ENCODE measurements at places on chromosomes 2 and 18.
A peak's percentile ranks its signal among the peaks of the same experiment; 100 is the strongest.

DNA sequence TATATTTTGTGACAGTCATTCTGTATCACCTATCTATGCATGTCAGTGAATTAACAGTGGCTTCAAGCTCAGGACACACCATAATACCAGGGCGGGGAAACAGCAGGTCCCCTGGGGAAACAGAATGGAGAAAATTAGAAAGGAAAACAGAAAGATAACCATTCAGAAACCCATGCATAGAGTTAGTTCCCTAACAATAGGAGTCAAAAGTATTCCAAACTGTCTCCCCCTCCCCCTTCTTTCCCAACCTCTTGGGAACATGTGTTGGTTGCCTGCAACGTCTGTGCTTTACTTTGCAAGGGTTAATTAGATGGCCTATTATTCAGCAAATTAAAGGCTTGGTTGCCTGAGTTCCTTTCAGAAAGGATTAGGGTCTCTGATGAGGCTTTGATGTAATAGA lies 176.4 kb downstream of the MYO3B start:
- DNase-seq, result no peak

DNA sequence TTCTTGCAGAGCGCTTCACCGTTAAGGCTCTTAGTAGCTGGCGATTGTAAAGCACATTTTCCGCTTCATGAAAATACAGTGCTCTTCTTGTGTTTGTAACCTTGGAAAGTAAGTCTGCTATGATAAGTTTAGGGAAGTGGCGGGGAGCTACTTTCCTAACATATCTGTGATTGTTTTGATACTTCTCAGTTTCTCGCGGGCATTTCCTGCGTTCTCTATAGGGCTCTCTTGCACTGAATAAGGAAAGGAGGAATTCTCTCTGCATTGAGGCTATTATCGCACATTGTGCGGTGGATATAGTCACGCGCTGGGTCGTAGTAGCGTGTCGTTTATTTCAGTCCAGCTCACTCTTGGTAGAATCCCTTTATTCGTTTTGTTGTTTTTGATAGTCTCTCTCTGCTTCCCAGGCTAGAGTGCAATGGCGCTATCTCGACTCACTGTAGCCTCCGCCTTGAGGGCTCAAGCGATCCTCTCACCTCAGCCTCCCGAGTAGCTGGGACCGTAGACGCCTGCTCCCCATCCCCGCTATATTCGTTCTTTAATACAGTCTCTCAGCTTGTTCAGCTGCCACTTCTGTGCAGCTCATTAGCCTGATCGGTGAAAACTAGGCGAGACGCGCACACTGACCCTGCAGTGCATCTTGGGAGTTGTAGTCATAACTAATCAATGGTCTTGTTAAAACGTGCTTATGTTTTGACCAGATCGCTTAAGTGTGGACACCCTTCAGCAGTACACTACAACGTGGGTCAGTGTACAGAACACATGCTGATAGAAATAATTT lies 1.0 kb upstream of the PPP4R3B start:
- DNase-seq, result peak; percentile 76

DNA sequence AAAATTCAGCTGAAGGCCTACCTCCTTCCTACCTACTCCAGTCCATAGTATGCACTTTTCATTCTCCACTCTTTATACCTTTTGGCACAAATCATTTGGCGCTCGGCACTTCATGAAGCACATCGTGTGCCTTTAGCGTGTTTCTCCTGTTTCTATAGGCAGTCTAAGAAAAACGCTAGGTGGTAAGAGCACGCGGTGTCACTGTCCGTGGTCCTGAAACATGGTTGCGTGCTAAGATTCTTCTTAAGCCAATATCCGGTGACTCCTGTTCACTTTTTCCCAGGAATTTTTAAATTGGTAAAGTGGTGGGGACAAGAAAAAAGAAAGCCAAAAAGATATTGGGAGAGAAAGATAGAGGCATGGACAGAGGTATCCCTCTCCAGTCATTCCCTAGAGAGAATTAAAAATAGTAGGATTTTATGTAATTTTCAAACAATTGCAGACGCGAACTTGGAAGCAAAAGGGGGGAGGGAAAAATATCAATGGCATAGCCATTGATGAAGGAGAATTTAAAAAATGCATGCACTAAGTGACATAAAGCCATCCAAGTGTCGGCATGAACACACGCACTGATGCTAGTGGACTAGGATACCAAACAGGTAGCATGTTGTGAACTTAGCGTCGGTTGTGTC lies 1.4 kb upstream of the CTNNA2 start:
- peak; percentile 65 for DNase-seq

GRCh38 chr2:28544922-28545589 lies 49.2 kb downstream of the PLB1 start:
- no peak for DNase-seq

- no peak for DNase-seq
Measured at GRCh38 chr2:6077585-6077984, 385.4 kb downstream of the SOX11 start.

DNA sequence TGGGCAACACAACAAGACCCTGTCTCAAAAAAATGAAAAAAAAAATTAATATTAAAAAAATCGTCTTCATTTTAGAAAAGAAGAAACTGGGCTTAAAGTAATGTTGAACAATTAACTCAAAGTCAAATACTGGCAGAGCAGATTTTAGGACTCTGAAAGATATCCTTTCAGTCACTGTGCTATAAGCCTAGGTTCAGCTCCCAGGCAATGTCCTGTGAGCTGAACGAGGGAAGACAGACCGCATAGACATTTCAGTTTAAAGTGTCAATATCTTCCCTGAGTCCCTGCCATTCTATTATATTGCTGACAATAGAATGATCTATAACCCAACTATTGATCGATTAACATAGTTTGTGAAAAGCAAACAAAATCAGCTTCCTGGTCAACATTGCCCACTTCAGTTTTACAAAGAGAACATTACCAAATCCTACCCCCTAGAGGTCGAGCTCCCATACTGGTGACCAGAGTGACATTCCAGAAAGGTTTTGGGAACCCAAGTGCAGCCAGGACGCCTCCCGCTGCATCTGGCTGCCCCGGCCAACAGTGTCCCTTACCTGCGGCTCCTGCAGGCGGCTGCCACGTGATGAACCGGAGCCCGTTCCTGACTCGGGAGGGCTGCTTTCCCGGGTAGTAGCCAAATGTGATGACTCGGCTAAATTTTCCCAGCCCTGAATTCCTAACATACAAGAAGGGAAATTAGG lies 639 bp downstream of the MRO start:
- peak; percentile 43 for DNase-seq

DNA sequence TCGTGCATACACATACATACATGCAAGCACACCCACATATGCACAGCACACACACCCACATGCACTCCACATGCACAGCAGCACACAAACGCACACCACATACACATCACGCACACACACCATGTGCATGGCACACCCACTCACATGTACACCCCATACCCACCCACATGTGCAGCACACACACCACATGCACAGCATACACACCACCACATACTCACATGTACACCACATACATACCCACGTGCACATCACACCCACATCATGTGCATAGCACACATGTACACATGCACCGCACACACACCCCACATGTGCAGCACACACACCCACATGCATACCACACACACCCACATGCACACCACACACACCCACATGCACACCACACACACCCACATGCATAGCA lies 132.0 kb upstream of the RGPD4 start:
- DNase-seq, result no peak

GRCh38 chr2:162258686-162259085 lies 15.4 kb upstream of the FAP start:
- no peak for DNase-seq

DNA sequence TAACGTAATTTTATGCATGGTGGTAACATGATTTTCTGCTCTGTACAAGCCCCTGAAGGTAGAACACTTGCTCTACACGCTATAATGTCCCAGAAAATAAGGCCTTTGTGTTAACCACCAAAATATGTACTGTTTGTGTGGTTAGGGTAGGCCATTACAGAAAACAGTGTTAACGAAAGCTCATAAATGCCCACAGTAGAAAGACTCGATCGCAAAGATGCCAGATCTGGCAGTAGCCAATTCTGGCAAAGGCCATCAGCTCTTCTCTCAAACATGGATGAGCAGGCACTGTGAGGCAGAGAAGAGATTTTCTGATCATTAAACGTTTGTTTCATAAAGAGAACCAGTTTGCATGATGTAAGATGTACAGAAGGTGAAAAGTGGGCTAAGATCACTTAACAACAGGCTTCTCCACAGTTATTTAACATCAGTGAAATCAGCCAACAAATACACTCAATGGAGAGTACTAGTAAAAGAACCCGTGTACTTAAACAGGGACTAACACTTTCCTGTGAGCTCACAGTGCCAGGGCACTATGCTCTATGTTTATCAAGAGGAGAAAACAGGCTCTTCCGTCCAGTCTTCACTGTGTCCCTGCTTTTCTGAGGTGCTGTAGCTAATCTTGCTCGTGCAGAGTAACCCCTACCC lies 80.3 kb downstream of the SPRED2 start:
- no peak for DNase-seq

DNA sequence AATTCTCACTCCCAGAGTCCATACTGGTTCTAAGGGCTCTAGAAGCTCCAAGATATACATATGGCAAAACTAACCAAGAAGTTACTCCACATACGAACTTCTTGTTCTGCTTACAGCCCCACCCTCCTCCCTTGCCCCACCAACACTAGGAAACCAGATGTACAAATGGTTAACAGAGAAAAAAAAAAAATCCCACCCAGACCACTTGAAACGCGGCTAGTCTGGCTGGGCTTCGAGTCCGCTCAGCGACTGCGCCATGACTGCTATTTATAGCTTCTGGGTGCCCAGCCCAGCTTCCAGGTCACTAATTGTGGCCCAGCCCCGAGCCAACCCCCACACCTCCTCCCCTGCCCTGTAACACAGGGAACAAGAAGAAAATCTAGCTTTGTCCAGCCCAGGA lies 47.0 kb upstream of the IHH start:
- no peak for DNase-seq

DNA sequence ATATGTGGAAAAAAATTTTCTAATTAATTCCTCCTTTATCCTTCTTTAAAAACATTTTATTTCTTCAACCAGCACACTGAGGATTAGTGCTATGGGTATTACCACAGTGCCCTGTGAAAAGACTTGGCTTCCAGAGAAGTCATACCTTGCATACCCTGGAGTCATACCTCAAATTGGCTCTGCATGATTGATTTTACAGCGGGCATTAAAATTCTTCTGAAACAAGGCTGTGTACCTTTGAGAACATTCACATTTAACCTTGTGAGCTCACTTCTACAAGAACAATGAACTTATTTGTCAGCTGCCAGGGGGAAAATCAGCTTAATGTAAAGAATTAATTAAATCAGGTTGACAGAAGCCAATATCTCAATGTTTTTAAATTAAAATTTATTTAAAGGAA lies 44.6 kb downstream of the SLC35F5 start:
- no peak for DNase-seq

GRCh38 chr18:21763846-21764646 lies 23.5 kb downstream of the MIB1 start:
- no peak for DNase-seq

DNA sequence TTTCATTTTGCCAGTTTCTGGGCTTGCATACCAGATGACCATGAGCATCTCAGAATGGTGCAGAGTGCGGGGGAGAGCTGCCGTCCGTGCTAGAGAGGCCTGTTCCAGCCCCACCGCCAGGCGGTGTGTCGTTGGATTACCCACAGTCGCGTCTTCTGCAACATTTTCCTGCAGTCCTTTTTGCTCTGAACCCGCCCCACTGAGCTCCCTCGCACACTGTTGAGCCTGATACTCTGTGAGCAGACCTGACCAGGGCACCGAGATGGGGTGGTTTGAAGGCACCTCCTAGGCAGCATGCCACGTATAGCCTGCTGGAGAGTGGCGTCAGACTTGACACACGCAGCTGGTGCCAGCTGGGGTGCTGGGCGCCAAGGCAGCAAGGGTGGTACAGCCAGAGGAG lies 18.1 kb downstream of the PPP1R7 start:
- no peak for DNase-seq

GRCh38 chr2:31176742-31177141 lies 38.5 kb upstream of the GALNT14 start:
- no peak for DNase-seq

GRCh38 chr18:56678836-56679565 lies 27.8 kb downstream of the WDR7 start:
- no peak for DNase-seq

DNA sequence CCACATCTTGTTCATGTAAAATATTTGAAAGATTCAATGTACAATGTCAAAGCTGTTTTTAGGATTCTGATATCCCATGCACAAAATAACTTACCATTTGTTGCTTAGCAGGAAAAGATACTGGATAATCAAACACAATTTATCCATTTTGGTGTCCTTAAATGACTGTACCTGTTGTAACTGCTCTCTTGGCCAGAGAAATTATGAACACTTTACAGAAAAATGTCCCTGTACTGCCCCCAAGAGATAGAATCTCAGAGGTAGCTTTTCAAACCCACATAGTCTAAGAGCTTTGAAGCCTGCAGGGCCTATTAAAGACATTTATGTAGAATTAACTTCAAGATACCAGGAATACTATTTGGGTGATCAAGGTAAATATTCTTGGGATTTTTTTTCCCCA lies 12.2 kb upstream of the ME2 start:
- DNase-seq, result no peak

DNA sequence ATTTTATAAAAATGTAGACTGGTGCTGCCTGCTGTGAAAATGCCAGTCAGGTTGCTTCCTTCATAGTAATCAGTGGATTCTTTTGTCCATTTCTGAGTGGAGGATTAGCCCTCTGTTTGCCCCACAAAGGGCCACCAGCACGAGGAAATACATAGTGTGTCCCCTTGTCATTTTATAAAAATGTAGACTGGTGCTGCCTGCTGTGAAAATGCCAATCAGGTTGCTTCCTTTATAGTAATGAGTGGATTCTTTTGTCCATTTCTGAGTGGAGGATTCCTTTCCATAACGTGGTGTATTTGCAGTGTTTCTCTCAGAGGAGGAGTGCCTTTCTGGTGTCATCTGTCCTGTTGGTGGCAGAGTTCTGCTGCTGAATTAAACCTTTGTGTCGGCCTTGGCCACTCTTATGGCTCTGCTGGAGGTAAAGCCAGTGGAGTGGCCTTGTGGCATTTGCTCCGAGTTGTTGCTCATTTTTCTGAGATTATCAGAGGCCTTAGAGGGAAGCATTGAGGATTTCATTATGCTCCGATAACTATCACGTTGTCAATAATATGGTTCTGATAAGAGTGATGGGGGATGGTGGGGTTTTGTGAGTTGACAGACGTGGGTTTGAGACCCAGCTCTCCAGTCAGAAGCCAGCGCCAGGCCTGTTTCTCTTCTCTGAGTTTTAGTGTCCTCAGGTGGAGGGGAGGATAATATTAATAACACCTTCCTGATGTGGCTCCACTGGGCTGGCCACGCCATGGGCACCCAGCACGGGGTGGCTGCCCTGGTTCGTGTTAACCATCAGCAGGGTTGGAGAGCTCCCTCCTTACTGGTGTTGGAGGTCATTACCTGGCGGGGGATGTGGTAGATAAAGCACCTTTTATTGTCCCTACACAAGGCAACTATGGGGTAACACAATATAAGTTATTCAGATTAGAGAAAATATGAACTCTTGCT lies 96.6 kb downstream of the NEDD4L start:
- no peak for DNase-seq

- DNase-seq, result no peak
Measured at GRCh38 chr2:12434630-12435098, 282.1 kb upstream of the TRIB2 start.

- no peak for DNase-seq
Measured at GRCh38 chr2:76641506-76641905, 880.7 kb downstream of the LRRTM4 start.

- no peak for DNase-seq
Measured at GRCh38 chr2:14751581-14751980, 119.1 kb downstream of the LRATD1 start.

All from urothelium cell line (cell line).